ENCODE measurements at places on chromosomes 16 and 17.

- peak; percentile 57 for DNase-seq
Measured at GRCh38 chr17:65228734-65229620, 91.8 kb downstream of the RGS9 start.

- no peak for DNase-seq
Measured at GRCh38 chr17:83064021-83064731, 15.2 kb upstream of the METRNL start.

DNA sequence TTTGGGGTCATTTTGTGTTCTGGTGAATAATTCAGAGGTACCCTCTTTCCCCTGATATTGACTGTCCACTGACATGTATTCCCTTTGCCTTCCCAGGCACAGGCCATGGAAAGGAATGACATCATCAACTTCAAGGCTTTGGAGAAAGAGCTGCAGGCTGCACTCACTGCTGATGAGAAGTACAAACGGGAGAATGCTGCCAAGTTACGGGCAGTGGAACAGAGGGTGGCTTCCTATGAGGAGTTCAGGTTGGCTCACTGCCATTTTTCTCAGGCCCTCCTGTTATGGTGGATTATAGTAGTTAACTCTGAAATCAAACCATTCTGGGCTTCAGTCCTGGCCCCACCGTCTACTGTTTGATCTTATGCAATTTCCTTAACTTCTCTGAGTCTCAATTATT is 1.6 kb upstream of the EFTUD2 start:
- DNase-seq = no peak

DNA sequence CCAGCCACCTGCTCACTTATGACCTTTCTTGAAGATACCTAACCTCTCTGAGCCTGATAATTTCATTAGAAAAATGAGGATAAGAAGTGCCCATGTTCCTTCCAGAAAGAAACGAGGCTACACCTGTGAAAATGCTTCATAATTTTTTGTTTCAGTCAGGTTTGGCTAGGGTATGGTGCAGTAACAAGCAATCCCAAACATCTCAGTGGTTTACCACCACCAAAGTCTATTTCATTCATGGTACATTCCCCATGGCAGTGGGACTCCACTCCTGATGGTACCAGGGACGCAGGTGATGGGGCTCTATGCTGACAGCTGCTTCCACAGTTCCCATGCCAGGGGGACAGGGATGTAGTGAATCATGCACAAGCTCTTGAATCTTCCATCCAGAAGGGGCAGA is 147.6 kb upstream of the CES5A start:
- no peak for DNase-seq

- DNase-seq = no peak
Measured at GRCh38 chr16:47991491-47991890, 164.3 kb downstream of the ABCC12 start.

GRCh38 chr17:36705874-36706731 is 104.7 kb downstream of the MRM1 start:
- DNase-seq = peak; percentile 58

- no peak for DNase-seq
Measured at GRCh38 chr17:59366040-59366757, 34.7 kb downstream of the YPEL2 start.

DNA sequence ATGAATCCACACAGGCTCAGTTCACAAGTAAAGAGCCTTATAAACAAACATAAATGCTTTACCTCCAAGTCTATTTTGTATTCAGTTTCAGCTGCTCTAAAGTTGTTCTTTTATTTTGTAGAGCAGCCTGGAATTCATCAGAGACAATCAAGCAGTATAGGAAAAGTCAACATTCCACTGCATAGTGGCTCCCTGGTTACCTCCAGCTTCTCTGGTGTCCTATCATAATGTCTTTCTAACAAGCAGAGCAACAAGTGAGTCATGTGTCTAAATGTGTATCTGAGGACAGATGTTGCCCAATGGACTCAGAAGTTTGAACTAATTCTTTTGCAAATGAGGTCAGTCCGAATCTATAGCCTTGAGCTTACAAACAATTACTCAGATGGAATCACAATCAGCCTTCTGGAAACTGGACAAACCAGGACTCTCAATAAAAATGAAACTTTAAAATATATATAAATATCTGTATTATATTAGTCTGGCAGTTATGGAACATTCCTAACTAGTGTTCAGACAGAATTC is 292.0 kb upstream of the TOM1L1 start:
- no peak for DNase-seq

DNA sequence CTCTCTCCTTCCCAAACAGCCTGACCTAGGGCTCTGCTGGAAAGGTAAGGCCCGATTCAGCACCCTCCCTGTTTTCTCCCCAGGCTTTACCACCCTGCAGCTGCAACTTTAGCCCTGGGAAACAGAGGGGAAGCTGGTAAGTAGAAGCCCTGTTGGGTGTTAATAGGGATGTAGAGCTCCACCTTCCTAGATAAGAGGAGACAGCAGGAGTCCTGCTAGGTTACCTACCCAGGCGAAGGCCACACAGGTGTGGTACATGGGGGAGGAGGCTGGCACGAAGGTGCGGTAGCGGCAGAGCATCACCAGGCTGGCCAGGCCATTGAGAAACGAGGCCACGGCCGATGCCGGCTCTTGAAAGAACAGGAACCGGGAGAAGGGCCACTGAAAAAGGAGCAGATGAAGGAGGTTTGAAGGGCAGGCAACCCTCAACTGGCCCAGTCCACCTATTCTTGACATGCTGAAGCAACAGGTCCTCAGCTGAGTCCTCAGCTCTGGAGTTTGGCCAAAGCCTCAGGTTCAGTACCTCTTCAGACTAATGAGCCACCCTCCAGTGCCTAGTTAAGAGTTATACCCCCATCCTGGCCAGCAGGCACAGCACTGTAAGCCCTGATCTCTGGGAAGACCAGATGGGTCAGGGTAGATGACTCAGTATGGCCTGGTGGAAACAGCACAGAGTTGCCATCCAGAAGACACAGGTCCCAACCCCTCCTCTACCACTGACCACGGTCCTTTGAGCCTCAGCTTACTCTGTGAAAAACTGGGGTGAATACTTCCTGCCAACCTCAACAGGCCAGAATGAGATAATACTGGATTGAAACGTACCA is 3.3 kb downstream of the PGAP3 start:
- no peak for DNase-seq

DNA sequence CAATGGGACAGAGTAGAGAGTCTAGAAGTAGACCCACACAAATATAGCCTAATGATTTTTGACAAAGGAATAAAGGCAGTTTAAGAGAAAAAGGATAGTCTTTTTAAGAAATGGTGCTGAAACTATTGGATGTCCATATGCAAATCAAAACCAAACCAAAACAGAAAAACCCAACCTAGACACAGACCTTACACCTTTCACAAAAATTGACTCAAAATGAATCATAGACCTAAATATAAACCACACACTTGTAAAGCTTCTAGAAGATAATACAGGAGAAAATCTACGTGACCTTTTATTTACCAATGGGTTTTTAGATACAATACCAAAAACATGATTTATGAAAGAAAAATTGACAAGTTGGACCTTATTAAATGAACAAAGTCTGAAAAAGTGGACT is 66.4 kb upstream of the MPHOSPH6 start:
- no peak for DNase-seq

GRCh38 chr16:81600275-81600674 is 155.7 kb downstream of the CMIP start:
- no peak for DNase-seq

GRCh38 chr16:18050234-18050633 is 286.3 kb downstream of the NPIPA8 start:
- DNase-seq = no peak

- peak; percentile 78 for DNase-seq
Measured at GRCh38 chr17:18960803-18961511, 9.0 kb downstream of the SLC5A10 start.

DNA sequence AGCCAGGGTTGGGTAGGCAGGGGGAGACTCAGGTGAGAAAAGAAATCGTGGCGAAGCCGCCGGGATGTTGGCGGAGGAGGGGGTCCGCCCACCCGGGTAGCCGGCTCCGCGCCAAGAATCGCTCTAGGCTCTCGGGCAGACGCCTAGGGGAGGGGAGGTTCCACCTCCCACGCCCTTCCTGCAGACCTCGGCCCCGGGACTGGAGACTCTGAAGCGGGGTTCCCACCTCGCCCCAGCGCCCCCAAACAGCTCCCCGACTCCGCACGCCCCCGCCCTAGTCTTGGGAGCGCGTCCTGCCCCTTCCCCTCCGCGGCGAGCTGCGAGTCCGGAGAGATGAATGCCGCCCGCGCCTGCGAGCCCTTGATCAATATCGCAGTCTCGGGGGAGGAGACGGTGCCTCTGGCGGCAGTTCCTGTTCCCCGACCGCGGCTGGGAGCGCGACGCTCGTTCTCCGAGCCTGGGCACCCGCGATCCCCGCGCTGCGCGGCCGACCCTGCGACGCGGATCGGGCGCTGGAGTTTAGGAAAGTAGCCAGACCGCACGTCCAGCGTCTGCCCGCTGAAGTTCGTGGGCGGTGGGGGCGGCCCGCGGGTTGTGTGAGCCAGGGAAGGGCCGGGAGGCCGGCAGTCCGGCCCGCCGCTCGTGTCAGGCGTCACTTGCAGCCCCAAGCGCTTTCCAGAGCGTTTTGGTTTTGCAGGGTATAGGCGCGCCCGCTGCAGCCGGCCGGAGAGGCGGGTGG is 790 bp downstream of the CRHR1 start:
- DNase-seq = peak; percentile 12

GRCh38 chr17:66337866-66338485 is 35.6 kb downstream of the PRKCA start:
- no peak for DNase-seq

DNA sequence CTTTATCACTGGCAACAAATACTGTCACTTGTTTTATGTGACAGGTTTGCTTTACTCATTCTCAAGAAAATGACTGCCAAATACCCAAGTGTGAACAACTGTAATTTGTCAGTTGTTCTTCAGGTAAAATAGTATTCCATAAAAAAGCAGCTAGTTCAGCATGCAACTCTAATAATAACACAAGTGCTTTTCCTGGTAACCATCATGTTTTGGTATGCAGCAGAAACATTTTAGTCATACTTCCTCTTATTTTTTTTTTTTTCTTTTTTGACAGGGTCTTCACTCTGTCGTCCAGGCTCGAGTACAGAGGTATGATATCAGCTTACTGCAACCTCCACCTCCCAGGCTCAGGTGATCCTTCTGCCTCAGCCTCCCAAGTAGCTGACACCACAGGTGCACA is 4.6 kb downstream of the TERF2 start:
- no peak for DNase-seq

DNA sequence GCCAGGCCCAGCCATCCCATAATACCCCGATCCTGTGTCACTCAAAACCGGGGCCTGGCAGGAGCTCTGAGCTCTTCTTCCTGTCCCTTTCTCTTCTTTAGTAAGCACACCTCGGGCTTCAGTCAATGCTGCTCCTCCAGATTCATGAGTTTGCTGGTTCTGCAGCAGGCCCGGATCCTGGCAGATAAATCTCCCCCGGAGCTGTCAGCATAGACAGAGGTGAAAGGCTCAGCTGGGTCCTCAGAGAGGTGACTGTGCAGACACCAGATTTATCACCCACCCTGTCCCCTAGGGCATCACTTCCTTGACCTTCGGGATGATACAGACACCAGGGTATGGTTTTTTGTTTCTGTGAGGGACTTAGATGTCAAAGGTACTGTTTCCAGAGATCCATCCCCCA is 242.5 kb upstream of the N4BP1 start:
- DNase-seq = no peak

- no peak for DNase-seq
Measured at GRCh38 chr16:86590501-86591144, 12.3 kb downstream of the FOXL1 start.

- DNase-seq = no peak
Measured at GRCh38 chr16:49337814-49338350, 35.7 kb upstream of the C16orf78 start.

- DNase-seq = no peak
Measured at GRCh38 chr16:30552956-30553355, 5.2 kb downstream of the ZNF764 start.

- DNase-seq = no peak
Measured at GRCh38 chr17:80316927-80317705, 56.5 kb downstream of the RNF213 start.

DNA sequence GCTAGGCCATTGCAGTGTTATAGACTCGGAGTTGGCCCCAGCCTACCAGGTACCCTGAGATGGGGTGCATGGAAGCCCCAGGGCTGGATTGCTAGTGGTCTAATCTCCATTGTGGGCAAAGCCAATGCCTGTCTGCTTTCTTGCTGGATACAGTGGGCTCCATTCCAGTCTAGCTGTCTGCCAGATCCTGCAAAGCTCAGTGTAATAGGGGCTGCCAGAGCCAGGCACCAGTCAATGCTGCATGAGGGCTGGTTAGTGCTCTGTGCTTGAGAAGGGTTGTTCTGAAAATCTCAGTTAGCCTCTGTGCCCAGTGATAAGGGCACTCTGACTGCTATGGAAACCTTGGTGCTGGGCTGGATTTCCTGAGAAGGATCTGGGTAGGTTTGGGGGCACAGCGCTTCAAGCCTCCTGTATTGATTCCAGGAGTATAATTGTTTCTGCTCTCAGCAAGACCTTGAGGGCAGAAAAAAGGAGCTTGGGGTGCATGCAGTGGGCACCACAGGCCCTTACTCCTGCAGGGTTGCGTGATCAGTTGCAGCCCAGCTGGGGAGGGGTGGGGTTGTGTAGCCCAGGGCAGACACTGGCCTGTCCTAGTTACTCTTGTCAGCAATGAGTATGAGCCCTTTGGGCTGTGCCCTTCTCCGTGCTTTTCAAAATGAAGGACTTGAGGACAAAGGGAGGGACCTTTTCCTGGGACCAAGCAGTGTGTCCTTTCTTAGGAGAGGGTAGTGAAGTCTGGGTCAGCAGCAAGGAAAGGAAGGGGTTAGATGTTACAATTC is 19.0 kb downstream of the SMPD3 start:
- DNase-seq = no peak

- no peak for DNase-seq
Measured at GRCh38 chr17:63624531-63624880, 2.3 kb downstream of the MAP3K3 start.

- no peak for DNase-seq
Measured at GRCh38 chr17:17767154-17767869, 69.5 kb downstream of the SREBF1 start.

GRCh38 chr16:65201511-65201910 is 79.6 kb upstream of the CDH11 start:
- DNase-seq = no peak

GRCh38 chr16:11349599-11350276 is 4.5 kb downstream of the RMI2 start:
- peak; percentile 15 for DNase-seq

DNA sequence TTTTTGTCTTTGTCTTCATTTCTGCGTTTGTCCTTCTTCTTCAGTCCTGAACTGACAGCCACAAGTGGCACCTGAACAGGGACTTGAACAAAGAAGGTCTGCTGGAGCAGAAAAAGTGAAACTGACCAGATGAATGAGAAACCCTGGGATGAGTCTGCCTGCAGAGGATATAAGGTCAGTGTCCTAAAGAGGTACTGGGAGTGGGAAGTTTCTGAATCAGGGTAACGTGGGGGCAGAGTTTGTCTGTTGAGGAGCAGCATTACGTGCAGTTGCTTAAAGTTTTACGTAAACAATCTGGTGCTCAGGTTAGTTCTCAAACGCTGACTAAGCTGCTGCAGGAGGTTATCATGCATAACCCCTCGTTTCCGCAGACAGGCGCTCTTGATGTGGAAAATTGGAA is 2057.6 kb downstream of the TP53TG3F start:
- no peak for DNase-seq

GRCh38 chr17:42754782-42755181 is 6.2 kb upstream of the RAMP2 start:
- DNase-seq = no peak

- no peak for DNase-seq
Measured at GRCh38 chr16:77763994-77764393, 24.4 kb upstream of the VAT1L start.

GRCh38 chr17:9768381-9768934 is 22.9 kb downstream of the DHRS7C start:
- peak; percentile 21 for DNase-seq

- DNase-seq = no peak
Measured at GRCh38 chr17:60901242-60901641, 223.6 kb downstream of the BCAS3 start.

Measured in CD4-positive, alpha-beta T cell treated with Interferon alpha-2 for 1 hour (primary cell).